Endodermal cell (in vitro differentiated cells): ENCODE measurements at places on chromosomes 6 and 20.
A peak's percentile ranks its signal among the peaks of the same experiment; 100 is the strongest.

- DNase-seq, result no peak
Measured at GRCh38 chr20:2136275-2136674, 34.6 kb downstream of the STK35 start.

- peak; percentile 69 for DNase-seq
Measured at GRCh38 chr6:167684276-167685104, 142.2 kb upstream of the AFDN start.

DNA sequence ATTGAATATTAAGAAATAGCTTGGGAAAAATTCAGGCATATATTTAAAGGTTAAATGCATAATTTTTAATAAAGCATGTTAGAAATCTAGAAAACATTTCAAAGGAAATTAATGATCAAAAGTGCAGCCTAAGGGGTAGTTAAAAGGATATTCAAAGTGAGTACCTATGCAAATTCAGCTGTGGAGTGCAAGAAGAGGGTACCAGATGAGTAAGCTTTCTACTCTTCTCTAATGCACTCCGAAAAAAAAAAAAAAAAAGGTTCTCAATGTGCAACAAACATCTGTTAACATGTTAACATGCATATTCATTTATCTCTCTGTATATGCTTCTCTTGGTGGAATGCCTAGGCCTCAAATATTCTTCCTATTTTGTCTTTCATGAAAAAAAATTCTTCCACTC lies 32.0 kb upstream of the KATNA1 start:
- no peak for DNase-seq

GRCh38 chr6:34150766-34151165 lies 4.9 kb upstream of the GRM4 start:
- peak; percentile 62 for DNase-seq

DNA sequence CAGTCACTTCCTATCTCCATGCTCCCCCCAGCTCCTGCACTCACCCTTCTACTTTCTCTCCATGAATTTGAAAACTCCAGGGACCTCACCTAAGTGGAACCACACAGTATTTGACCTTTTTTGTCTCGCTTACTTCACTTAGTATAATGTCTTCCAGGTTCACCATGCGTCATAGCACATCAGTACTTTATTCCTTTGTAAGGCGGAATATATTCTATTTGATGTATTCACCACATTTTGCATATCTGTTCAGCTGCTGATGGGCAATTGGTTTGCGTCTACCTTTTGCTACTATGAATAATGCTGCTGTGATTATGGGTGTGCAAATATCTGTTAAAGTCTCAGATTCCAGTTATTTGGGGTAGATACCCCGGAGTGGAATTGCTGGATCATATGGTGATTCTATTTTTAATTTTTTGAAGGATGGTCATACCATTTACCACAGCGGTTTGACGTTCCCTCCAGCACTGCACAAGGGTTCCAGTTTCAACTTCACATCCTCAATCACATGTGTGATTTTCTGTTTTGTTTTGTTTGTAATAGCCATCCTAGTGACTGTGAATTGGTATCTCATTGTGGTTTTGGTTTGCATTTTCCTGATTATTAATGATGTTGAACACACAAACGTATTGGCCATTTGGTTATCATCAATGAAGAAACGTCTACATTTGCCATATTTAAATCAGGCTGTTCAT lies 20.3 kb upstream of the SYNDIG1 start:
- DNase-seq, result no peak
